ENCODE measurements at places on chromosomes 7 and 10. TPM values are rescaled to one million over a fixed set of nuclear protein-coding genes. Genes with fewer than 3 reads are reported as not detected.

TACC2 gene
- 21.8 TPM for total RNA-seq

AZGP1 gene
- total RNA-seq = not detected

AIFM2 gene
- total RNA-seq = 41.3 TPM

UCMA gene
- total RNA-seq = not detected

CLDN4 gene
- 414 TPM for total RNA-seq

NDUFB8 gene
- 132 TPM for total RNA-seq

FAM25A gene
- total RNA-seq = not detected

OPN4 gene
- total RNA-seq = 0.17 TPM

NACAD gene
- not detected for total RNA-seq

TMEM176A gene
- not detected for total RNA-seq

HMX2 gene
- not detected for total RNA-seq

GPER1 gene
- total RNA-seq = 2.5 TPM

NKX1-2 gene
- not detected for total RNA-seq

KLF14 gene
- total RNA-seq = not detected

HECW1 gene
- 35.3 TPM for total RNA-seq

GPR15LG gene
- total RNA-seq = not detected

ANKRD30A gene
- total RNA-seq = not detected

CPA2 gene
- total RNA-seq = not detected

AKR1E2 gene
- total RNA-seq = 74.3 TPM

ATOH7 gene
- not detected for total RNA-seq

ELAPOR2 gene
- 0.98 TPM for total RNA-seq

ETV1 gene
- 2.5 TPM for total RNA-seq

DPP6 gene
- not detected for total RNA-seq

TMEM184A gene
- total RNA-seq = 13.4 TPM

SDHAF3 gene
- 20.5 TPM for total RNA-seq

RELN gene
- total RNA-seq = 17.8 TPM

SPDYE2 gene
- total RNA-seq = not detected

ARHGAP22 gene
- total RNA-seq = 3.5 TPM

CDH23 gene
- not detected for total RNA-seq

FGFBP3 gene
- 1.2 TPM for total RNA-seq

VPS37D gene
- 4.5 TPM for total RNA-seq

ABCB1 gene
- 9.0 TPM for total RNA-seq

ITIH5 gene
- not detected for total RNA-seq

Measured in Caki2 (cell line).